ENCODE measurements at places on chromosomes 1 and 21.
A peak's percentile ranks its signal among the peaks of the same experiment; 100 is the strongest.

GRCh38 chr21:45438391-45439145, 33.6 kb downstream of the COL18A1 start:
- DNase-seq, result no peak

- no peak for DNase-seq
Observed at GRCh38 chr1:237133921-237134320, 91.9 kb downstream of the RYR2 start.

DNA sequence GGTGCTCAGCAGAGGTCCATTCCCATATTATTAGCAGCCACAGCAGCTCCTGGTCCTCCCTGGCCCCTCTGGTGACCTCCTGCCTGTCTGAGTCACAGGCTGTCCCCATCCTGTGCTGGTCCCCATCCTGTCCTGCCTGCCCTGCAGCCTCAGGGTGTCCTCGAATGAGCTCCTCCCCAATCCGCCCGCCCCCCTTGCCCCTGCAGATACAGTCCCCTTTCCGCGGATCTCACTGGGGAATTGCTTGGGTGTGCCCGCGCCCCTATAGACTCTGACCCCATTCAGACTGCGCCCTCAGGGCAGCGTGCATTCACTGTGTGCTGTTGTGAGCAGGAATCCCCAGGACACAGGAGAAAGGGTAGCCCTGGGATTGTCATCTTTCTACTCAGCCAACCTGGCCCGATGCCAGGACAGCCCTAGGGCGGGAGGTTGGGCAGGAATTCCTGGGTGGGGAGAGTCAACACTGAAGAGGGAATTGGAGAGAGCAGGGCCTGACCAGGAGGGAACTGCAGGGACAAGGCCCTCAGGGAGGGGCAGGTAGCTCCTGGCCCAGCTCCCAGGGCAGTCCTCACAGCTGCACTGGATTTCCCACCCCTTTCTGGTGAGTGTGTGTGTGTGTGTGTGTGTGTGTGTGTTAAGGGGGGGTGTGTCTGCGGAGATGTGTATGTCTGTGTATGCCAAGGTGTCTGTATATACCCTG, 1.1 kb upstream of the GUCA2A start:
- peak; percentile 95 for DNase-seq

DNA sequence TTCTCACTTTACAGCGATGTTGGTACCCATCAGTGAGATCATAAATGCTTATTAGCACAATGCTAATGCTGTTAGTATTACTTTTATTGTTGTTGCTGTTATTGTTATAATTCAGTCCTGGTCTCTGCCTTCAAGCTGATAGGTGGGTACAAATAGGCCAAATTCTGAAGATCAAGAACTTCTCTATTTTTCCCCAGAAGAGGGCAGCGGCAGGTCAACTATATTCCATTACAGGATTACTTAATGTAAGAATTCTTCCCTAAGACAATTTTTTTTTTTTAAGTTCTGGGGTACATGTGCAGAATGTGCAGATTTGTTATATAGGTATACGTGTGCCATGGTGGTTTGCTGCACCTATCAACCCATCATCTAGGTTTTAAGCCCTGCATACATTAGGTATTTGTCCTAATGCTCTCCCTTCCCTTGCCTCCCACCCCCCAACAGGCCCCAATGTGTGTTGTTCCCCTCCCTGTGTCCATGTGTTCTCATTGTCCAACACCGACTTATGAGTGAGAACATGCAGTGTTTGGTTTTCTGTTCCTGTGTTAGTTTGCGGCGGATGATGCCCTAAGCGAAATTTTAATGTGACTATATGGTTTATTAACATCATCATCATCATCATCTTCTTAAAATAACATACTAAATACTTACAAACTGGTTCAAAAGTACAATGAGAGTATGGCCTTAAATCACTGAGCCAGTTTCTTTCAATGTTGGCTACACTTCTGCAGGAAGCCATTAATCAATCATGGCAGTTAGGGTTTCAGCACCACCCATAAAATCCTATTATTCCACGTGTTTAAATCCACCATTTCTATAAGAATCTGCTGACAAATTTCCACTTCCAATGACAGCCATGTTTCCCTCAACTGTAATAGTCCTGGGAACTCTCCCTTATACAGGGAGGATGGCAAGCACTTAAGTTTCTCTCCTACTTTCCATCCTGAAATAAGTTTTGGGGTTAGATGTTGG, 19.2 kb downstream of the SLC19A2 start:
- DNase-seq, result peak; percentile 17

GRCh38 chr1:224929335-224930237, at the start of gene DNAH14:
Gene DNAH14, plus strand, starts transcription at chr1:224929675. Its CDS starts 23,028 bp downstream, at chr1:224952703.
- DNase-seq, result peak; percentile 77

- DNase-seq, result peak; percentile 80
Observed at GRCh38 chr1:60281360-60281932, 207.9 kb upstream of the C1orf87 start.

GRCh38 chr1:239840336-239840735, 251.3 kb upstream of the FMN2 start:
- no peak for DNase-seq

GRCh38 chr1:37868466-37868865, 9.1 kb upstream of the MTF1 start:
- no peak for DNase-seq

- no peak for DNase-seq
Observed at GRCh38 chr1:89129911-89130310, 4.0 kb upstream of the GBP2 start.

DNA sequence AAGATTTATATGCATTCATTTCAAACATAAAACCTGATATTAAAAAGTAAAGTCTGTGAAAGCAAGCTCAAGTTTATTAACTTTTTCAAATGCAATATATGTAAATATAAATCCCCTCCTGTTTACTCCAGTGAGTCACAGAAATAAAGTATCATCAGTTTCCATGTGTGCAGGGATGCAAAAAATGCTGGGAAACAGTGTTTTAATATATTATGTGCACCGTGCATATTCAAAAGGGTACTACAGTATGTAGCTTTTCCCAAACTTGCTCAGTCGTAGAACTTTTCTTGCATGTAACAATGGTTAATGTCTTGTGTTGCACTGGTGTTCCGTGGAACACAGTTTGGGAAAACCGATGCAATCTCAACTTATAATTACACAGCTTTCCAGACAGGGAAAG, 60.7 kb downstream of the CCDC185 start:
- no peak for DNase-seq

DNA sequence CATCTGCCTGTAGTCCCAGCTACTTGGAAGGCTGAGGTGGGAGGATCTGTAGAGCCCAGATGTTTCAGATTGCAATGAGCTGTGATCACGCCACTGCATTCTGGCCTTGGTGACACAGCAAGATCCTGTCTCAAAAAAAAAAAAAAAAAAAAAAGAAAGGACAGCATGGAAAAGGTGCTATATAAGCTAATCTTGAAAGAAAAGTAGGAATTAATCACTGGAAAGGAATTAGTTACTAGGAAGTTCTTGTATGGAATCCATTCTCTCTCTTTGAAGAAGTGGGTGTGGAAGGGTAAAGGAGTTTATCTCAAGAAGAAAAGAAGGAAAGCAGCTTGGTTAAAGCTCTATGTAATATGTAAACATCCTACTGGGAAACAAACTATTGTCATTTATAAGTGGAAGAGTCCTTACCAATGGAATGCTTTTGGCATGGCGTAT, 339.2 kb downstream of the DPYD start:
- no peak for DNase-seq

DNA sequence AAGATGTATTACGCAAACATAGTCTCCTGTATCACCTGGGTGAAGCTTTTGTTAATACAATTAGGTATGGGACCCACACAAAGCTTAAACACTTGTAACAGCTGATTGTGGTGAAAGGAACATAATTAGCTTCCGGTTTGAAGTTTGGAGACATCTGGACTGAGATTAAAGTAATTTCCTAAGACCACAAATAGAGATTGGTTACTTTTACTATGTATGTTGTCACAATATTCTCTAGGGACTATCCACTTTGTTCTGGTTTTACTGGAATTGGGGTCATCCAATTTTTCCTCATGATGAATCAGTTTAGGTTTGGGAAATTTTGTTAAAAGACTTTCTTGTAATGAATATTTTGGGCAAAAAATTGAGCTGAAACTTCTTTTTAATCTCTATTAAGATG, 71.8 kb upstream of the SAMSN1 start:
- no peak for DNase-seq

DNA sequence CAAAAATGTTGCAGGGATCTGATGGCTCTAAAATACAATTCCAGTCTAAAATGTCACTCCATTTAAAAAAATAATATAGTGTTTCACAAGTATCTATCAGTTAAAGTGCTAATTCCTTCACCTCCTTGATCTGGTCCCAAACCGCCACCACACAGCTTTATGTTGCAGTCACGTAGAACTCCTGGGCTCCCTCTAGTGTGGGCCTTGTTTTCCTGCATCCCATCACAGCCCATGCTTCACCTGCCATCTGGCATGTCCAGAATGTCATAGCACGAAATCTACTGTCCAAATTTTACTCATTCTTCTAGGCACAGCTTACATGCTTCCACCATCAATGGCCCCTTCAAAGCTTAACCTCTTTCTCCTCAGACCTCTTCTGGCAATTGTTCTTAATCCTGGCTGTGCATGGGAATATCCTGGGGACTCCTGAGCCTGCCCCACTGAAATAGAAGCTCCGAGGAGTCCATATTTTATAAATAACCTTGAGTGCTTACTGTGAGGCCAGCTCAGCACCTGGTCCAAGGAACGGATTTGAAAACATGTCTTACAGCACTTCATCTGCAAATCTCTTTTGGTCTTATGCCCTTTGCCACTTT, 15.5 kb downstream of the FYB2 start:
- no peak for DNase-seq

GRCh38 chr1:220755309-220755708, 7.2 kb downstream of the MTARC2 start:
- no peak for DNase-seq

DNA sequence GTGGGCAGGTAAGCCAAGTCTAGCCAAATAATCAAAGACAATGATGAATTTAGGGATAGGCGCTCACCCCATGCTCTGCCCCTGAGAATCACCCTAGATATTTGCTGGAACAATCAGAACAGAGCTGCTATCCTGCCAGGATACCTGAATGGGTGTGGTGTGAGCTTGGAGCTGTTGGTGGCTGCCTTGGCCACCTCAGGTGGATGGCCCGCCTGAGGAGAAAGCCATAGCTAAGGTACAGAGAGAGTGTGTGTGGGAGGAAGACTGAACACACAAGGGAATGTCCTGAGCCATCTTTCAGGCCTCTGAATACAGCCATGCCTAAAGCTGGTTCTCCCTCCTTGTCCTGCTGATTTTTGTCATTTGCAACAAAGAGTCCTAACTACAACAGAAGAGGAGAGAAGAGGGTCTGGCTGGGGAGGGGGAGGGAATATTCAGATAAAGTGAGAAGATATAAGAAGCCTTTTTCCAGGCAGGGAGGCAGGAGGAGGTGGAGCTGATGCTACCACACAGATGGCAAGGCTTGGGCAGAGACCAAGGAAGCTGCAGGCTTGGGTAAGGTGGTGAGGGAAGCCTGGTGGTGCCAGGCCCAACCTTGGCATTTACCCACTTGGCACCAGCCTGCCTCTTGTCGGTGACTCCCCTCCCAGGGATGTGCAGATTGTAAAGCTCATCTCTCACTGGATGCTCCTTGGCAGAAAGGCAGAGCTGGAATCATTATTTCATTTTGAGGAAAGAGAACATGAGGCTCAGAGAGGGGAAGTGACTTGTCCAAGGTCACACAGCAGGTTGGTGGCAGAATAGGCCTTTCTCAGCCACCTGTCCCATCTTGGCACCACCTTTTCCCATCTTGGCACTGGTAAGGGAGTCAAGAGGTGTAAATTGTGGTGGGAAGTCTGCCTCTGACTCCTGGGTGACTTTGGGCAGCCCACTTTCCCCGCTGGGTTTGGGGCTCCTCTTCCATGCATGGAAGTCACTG, 49.7 kb downstream of the NKAIN1 start:
- no peak for DNase-seq

- DNase-seq, result no peak
Observed at GRCh38 chr1:163820766-163821165, 499.0 kb downstream of the NUF2 start.

DNA sequence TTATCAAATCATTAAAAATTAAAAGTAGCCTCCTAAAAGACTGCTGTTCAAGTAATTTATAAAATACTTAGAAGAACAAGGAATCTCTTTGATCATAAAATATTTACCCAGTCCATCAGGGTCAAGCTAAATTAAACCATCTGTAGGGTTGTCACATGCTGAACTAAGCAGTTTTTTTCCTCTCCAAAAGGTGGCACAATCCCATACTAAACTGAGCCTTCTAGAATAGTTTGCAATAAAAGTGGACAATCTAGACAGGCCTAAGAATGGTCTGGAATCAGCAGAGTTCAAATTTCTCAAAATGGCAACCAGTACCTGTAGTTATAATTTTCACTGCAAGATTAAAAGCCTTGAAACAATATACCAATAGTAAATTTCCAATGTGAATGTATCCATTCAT, 194.8 kb downstream of the EIF4G3 start:
- no peak for DNase-seq

DNA sequence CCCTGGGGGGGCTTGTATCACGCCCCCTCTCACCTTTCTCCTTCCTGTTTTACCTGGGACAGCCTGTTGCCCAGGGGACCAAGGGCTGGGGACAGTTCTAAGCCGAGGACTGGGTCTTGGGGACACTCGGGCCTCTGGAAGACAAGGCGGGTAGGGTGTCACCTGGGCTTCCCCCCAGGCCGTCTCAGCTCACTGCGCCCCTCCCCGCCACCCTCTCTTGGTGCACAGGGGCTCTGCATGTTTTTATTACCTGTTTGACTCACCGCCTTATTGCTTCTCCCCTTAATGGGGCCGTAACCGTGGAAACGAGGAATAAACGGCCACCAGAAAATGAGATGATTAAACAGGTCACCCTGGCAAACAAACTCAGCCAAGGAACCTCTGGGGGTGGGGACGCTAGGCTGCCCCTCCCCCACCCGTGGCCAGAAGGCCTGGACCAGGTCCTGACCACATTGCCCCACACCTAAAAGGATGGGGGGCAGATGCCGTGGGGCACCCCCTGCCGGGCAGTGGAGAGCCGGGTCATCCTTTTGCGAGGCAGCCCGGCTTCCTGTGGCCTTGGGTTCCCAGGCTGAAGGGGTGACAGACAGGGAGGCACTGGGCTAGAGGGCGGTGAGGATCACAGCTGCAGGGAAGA, 109.9 kb downstream of the CASZ1 start:
- no peak for DNase-seq

DNA sequence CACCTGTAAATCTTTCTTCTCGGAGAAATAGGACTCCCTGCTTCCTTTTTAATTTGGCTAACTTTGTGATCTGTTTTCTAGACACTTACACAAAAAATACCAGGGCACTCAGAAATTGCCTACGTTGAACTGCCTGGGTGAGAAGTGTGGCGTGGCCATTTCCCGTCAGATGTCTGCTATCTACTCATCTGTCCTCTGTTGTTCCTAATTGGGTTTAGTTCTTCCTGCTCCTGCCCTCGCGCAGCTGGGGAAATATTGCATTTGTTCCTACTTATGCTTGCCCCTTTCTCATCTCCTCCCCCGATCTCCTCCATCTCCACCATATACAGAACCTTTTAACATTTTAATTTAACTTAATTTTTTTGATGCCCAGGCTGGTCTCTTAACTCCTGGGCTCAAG, 55.1 kb downstream of the CD58 start:
- no peak for DNase-seq

- DNase-seq, result no peak
Observed at GRCh38 chr1:224959115-224959514, 29.6 kb downstream of the DNAH14 start.

- no peak for DNase-seq
Observed at GRCh38 chr1:46581681-46582455, 22.2 kb downstream of the MKNK1 start.

Measured in NCI-H1105 (cell line).